ENCODE measurements at places on chromosomes 7 and 10. TPM values are rescaled to one million over a fixed set of nuclear protein-coding genes. Genes with fewer than 3 reads are reported as not detected.
A peak's percentile ranks its signal among the peaks of the same experiment; 100 is the strongest.

AFAP1L2 gene
- total RNA-seq, result 17.1 TPM

DNA sequence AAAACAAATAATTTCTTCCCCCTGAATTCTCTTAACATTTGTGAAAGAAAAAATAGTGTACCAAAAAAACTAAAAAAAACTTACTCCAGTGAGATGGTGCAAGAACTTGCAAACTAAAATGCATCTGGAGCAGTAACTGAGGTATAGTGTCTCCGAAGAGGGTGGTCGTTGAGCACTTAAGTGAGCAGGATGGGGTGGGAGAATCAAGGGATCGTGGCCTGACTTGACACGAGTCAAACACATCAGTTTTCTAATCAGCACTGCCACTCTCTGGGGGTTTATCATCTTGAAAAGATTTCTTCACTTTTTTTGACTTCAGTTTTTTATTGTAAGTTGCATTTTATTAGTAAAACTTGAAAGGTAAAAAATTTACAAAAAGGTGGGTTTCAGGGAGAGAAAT lies 2.5 kb downstream of the ZNF273 start:
- no peak for DNase-seq

- DNase-seq, result no peak
Observed at GRCh38 chr10:80406204-80406603, 2.1 kb upstream of the PRXL2A start.

DNA sequence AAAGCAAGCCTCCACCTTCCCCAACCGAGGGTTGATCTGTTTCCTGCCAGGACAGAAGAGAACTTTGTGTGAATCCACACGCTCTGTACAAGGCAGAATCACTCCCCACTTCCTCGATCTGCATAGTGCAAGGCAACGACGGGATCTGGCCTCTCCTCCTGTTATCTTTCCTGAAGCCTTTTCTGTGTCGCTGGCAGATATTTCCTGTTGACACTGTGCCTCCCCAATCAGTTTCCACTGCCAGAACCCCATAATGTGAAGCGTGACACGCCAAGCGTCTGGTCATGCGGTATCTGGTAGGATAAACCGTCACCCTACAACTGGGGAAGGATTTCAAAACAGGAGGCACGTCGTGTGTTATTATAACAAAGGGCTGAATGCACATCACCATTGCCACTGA lies 57.2 kb downstream of the FAM171A1 start:
- no peak for DNase-seq

- no peak for DNase-seq
Observed at GRCh38 chr10:48533951-48534720, 70.7 kb downstream of the ARHGAP22 start.

MRPL32 gene
- total RNA-seq, result 167 TPM

FXYD4 gene
- total RNA-seq, result not detected

WNT8B gene
- not detected for total RNA-seq

WDFY4 gene
- total RNA-seq, result not detected

- DNase-seq, result peak; percentile 75
Observed at GRCh38 chr10:71349406-71349805, 30.3 kb downstream of the SLC29A3 start.

DNA sequence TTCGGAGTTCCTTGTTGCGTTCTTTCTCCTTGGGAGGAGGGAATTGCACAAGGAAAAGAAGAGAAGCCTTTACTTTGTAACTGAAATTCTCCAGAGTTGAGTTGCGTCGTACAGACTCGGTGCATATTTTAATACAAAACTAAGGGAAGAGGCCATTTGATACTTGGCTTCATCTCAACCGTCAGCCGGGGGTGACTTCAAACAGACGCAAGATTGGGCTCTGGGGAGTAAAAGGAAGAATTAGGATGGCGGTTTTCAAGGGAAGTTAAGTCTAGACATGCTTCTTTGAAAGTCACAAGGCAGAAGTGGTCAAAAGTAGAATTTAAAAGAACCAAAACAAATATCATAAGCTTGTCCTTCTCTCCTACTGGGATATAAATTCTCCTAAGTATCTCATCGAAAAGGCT lies 1.6 kb downstream of the PRR15 start:
- no peak for DNase-seq

- no peak for DNase-seq
Observed at GRCh38 chr10:30770816-30771215, 141.3 kb upstream of the LYZL2 start.

- no peak for DNase-seq
Observed at GRCh38 chr10:133143546-133143945, 16.5 kb upstream of the KNDC1 start.

DNA sequence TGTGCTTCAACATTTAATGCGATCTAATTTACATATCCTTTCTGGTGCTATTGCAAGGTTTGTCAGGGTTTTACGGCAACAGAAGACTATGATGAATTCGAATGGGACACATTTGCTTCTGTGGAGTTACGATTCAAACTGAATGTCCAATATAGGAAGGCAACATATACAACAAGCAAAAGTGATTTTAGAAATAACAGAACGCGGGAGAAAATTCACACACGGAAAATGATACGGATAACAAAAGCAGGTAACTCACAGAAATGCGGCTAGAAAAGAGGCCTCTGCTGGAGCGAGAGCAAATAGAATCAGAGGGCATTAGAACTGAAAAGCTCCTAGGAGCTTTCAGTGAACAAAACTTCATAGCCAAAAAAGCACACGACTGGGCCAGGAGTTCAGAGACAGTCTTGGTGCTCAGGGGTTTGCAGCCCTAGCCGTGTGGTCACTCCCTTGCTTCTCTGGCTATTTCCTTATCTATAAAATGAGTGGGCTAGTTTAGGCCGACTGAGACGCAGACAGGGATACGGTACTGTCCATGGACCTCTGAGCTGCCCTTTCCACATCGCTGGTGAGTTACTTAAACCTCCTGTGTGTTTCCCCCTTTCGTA lies 557 bp upstream of the TAX1BP1 start:
- peak; percentile 13 for DNase-seq

ABCB1 gene
- 11.8 TPM for total RNA-seq

GRCh38 chr7:117152213-117153007 lies 170.4 kb downstream of the WNT2 start:
- DNase-seq, result no peak

GRCh38 chr10:101772017-101772894 lies 3.7 kb downstream of the FGF8 start:
- DNase-seq, result no peak

- peak; percentile 82 for DNase-seq
Observed at GRCh38 chr7:151689196-151689971, 169.7 kb upstream of the RHEB start.

SMKR1 gene
- 2.7 TPM for total RNA-seq

- no peak for DNase-seq
Observed at GRCh38 chr7:143397710-143398530, 10.7 kb downstream of the EPHA1 start.

DNA sequence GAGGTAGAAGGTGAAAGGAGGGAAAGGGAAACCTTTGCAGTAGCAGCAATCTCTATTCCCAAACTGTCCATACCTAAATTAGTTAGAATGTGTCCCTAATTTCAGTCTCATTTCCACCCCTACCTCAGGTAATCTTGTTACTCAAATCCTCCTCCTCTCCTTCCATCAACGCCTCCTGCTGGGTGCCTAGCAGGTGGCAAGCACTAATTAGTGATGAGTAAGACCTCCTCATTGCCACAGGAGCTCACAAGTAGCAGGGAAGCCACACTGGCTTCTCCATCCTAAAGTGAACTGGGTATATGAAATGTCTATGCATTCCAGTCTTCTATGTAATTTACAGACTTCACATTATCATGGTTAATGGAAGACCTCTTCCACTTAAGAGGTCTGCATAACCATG lies 25.7 kb upstream of the FAM133B start:
- DNase-seq, result no peak

DNA sequence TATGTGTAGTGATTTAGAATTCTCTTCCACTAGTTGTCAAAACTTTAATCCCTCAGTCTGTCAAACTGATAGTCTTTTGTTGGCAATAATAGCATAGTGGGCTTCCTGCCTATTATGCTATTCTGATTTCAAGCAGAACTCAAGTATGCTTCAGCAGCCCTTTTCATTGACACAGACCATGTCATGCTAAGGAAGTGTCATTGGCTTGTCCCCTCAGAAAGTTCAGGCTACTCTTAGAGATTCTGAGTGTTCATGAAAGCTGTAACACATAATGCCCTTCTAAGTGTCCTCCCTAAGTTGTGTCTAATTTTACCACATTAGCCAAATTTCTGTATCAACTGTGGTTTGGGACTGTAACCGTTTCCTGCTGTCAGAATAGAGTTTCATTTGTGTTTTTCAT lies 198.7 kb downstream of the THSD7A start:
- DNase-seq, result no peak

MALRD1 gene
- not detected for total RNA-seq

- peak; percentile 31 for DNase-seq
Observed at GRCh38 chr10:84375011-84375410, 46.6 kb downstream of the CCSER2 start.

GRCh38 chr7:30816645-30817370 lies 45.6 kb downstream of the MINDY4 start:
- DNase-seq, result no peak

GRCh38 chr7:150862356-150862755 lies 10.0 kb downstream of the AOC1 start:
- DNase-seq, result no peak
